ENCODE measurements at places on chromosomes 2 and 18.

GRCh38 chr2:126359494-126359893 is 296.5 kb upstream of the GYPC start:
- no peak for DNase-seq

- no peak for DNase-seq
These were observed 216.0 kb downstream of the UBE2E3 start for GRCh38 chr2:181196401-181196800.

DNA sequence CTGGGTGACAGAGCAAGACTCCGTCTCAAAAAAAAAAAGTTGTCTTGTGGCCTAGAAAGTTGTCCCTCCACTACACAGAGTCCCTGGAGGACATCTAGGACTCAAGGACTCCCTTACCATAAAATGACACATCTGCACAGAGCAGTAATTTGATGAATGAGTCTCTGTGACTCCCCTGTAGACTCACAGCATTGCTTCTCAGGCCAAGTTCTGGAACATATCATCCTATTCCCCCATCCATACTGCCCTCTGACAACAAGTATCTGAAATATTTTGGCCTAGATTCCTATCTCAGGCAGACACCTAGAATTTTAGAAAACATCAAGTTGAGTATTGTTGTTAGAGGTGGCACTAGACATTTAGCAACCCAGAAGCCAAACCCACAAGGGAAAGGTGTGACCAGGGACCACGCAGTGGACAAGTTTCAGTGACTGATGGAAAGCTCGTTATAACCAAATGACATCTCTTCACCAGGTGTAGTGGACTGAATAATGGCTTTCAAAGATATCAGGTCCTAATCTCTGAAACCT is 97.9 kb upstream of the ATP8B1 start:
- no peak for DNase-seq

DNA sequence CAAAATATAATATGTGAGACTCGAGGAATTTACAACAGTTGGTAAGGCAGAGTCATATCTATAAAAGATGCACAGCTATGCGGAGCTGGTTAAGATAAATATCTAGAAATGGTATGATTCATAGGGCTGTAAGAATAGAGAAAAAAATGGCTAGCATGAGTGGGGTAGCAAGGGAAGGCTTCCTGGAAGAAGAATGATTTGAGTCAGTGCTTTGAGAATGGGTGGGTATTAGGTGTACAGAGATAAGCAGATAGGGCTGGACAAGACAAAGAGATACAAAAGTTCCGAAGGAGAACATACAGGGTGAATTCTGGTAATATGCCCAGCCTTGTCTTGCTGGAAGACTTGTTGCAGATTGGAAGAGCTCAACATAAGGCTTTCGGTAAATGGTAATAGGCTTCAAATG is 291.5 kb upstream of the CCDC68 start:
- no peak for DNase-seq

DNA sequence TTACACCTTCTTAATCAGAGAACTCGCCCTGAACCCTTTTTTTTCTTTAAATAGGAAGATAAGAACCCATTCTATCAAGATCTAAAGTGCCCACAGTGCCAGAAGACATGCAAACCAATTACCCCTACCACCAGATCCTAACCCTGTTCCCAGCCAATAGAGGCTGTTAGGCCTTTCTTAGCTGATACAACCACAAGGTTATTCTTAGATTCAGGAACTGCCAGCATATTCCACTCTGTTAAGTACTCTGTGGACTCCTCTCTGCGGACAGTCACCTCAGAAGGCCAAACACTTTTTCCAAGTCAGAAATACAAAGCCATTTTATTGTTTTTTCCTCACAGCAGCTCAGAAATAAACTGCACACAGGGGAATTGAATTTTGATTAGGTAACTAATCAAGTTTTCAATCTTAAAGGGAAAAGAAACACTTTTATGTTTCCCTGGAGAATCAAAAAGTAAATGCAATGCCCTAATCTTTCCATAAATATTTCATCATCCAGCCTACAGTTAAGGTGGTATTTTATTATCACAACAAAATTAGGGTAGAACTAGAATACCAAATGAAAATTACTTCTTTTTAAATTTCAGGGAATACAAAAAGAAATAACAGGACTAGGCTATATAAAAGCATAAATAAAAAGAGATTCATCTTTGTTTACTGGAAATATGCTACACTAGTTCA is 111.4 kb downstream of the NBAS start:
- no peak for DNase-seq

- no peak for DNase-seq
These were observed 35.7 kb downstream of the ACVR1C start for GRCh38 chr2:157592948-157593347.

GRCh38 chr2:158719403-158719802 is 75.7 kb upstream of the DAPL1 start:
- no peak for DNase-seq

GRCh38 chr2:85584354-85584856 is at the start of gene VAMP5:
TSS of gene VAMP5 (plus strand) at chr2:85584431. CDS start at chr2:85584491, 60 bp downstream.
- DNase-seq: no peak

DNA sequence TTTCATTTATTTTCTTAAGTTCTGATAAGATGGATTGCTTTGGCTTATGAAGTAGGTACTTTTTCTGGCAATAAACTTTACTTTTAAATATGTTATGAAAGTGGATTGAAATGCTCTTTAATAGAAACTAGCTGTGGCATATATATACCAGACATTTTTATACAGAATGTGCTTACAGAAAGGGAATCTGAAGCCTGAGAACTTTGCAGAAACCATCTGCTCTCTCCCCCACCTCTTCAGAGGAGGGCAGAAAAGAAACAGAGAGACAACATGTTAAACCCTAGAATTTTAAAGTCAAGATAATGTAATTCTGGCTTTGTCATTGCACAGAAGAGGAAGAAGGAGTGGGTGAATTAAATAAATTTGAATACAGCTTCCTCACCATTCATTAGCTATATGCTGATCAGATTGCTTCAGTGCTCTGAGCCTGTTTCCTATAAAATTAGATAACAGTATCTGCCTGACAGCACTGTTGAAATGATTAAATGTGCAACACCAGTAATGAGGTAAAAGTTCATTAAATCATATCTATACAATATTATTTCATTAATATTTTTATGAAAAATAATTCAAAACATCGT is 247.3 kb downstream of the CNTNAP5 start:
- no peak for DNase-seq

GRCh38 chr2:109437325-109438090 is 176.3 kb downstream of the SEPTIN10 start:
- DNase-seq: no peak

DNA sequence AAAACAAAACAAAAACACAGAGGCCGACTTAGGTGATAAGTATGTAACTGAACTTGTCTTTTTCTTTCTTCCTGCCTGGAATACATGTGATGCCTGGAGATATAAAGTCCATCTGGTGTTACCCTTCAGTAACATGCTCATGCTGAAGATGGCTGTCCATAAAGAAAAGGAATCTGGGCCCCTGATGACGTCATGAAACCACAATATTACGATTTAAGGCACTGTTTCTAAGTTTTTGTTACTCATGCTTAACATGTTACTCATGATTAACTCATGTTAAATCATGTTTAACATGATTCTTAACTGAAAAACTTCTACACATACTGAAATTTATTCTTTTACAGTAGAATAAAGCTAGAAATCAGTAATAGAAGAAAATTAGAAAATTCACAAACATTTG is 49.0 kb downstream of the STRADB start:
- DNase-seq: no peak

DNA sequence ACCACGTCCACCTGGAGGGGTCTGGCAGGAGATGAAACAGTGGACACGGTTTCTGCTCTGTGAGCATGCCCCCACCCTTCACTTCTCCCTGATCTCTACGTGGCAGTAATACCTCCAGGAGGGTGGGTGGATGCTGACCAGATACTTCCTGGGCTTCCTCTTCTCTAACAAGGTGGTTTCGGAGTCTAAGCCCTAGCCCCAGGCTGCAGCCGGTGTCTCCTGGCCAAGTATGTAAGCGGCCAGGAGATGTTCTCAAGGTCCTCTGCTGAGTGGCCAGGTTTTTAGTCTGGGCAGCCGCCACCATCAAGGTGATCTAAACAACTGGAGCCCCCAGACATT is 101.8 kb upstream of the ASB18 start:
- no peak for DNase-seq

DNA sequence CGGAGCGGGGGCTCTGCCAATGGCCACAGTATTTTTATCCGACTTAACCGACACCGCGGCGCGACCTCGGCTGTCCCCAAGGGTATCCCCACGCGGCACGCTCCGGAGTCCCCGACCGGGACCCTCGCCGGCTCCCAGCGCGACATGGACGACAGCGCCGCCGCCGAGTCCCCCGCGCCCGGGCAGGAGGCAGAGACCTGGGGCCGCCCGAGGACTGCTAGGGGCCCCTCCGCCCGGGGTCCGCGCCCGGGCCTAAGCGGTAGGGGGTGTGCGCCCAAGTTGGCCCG is 468 bp downstream of the UXS1 start:
- peak; percentile 73 for DNase-seq

GRCh38 chr2:29155578-29155977 is 40.4 kb downstream of the CLIP4 start:
- DNase-seq: no peak

- no peak for DNase-seq
These were observed 450.7 kb downstream of the TNS1 start for GRCh38 chr2:217552081-217552480.

DNA sequence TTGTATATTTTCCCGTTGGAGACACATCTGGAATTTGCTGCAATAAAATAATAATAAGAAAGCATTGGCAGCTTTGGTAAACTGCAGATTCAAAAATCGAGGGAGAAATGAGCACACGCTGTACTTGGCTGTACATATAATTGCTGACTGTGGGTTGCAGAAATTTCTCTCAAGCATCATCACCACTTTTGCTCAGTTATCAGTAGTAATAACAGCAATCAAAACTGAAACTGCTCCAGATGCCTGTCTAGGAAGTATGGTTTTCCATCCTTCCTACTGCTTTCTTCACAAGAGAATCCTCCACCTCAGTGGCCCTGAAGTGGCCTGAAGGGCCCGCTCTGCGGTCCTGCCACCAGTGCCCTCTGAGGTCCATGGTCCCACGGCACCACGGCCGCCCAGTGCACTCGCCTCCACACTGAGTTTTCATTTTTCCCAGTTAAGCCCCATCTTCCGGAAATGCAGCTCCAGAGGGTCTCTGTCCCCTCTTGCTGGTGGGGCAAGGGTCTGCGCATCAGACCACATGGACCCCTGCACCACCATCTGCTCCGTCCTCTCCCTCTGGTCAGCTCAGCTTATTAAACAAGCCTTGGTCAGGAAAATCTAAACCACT is 3.9 kb downstream of the DUSP28 start:
- peak; percentile 63 for DNase-seq

- DNase-seq: no peak
These were observed 159.0 kb downstream of the NYAP2 start for GRCh38 chr2:225558399-225559071.

GRCh38 chr2:10654069-10654468 is 35.7 kb downstream of the NOL10 start:
- no peak for DNase-seq

DNA sequence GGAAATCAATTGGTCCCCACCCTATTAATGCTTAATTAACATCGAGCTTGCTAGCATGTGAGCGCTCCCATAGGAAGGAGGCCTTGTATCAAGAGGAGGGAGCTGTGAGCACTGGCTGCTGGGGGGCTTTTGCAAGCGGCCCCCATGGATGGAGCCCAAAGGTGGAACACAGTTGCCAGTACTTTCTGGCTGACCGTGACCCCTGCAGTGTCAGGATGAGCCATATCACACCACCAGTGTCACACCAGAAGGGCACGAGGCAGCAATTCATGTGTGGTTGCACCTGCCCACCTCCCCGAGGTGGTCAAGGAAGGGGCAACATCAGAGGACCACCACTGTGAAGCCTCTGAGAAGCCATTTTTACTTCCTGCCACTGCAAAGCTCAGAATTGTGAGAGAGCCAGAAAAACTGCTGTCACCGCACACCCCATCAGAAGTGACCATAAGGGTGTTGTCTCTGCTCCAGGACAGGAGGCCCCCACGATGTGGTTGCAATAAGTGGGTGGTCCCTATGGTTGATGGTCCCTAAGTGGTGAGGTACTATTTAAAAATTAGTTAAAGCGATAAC is 99.8 kb upstream of the RAB6C start:
- DNase-seq: no peak

GRCh38 chr2:218081063-218081462 is 12.0 kb downstream of the RUFY4 start:
- no peak for DNase-seq

DNA sequence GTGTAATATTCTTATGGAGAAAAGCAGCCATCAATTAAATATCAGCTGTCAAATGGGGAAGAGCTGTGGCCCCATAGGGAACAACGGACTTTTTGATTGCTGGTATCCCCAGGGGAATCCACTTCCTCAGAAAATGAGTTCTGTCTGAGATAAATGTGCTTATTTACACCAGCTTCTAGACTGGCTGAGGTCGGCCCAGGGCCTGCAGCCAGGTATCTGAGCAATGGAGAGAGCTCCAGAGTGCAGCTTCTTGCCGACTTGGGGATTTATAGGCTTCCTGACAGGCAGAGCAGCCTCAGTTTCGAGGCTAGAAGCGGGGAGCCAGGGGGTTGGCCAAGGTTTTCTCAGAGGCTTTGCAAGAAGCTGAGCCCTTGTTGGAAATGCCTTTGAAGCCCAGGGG is 67.2 kb downstream of the MCFD2 start:
- no peak for DNase-seq

DNA sequence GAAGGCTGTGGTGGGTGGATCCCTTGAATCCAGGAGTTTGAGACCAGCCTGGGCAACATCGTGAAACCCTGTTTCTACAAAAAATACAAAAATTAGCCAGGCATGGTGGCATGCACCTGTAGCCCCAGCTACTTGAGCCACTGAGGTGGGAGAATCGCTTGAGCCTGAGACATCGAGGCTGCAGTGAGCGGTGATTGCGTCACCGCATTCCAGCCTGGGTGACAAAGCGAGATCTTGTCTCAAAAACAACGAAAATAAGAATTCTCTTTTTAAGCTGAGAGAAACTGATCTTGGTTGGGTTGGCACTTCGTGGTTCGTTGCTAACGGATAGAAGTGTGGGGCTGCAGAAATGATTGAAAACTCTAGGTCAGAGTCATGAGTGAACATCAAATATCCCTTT is 109.3 kb upstream of the CNGA3 start:
- DNase-seq: no peak

- no peak for DNase-seq
These were observed 125.8 kb downstream of the NETO1 start for GRCh38 chr18:72742002-72742401.

DNA sequence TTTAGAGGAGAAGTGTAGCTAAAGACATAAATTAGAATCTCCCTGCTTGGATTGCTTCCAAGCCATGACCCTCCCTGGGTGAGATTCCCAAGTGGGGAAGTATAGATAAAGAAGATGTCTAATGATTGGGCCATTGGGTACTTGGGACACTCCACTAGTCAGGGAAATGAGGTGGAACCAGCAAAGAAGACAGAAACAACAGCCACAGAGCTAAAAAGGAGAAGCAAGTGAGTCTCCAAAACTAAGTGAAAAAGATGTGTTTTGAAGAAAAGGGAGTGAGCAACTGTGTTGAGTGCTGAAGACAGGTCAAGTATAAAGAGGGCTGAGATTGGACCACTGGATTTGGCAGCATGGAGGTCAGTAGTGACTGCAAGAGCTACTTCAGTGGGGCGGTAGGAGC is 276.7 kb upstream of the STON1 start:
- DNase-seq: no peak

- DNase-seq: no peak
These were observed 91.3 kb downstream of the ACVR1 start for GRCh38 chr2:157784823-157785175.

Measured in type B pancreatic cell (in vitro differentiated cells).